Left lobe of liver (tissue), 2 donors: ENCODE measurements at places on chromosomes 11 and 22.
A peak's percentile ranks its signal among the peaks of the same experiment; 100 is the strongest.

DNA sequence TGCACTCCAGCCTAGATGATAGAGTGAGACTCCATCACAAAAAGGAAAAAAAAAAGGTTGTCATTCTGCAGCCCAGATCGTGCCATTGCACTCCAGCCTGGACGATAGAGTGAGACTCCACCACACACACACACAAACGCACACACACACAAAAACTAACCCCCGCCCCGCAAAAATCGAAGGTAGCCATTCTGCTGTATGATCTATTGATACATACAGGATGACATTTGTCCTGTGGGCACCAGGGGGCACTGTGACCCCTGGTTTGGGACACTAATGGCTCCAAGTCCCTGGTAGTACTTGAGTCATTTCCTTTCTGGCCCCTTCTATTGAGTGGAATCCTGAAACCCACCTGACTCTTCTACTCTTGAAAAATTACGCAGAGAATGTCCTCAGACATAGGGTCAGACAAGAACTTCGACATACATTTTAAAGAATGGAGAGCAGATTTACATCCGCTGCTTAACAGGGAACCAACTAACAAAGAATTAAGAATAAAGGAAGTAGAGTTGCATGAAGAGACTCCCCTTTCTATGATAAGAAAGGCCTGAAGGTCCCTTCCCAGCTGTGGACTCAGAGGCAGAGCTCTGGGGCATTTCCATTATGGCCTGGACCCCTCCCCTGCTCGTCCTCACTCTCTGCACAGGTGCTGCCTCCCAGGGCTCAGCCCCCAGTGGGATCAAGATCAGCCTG, 35.0 kb upstream of the PRAME start:
- no peak for DNase-seq

- no peak for DNase-seq
These were observed 339.2 kb downstream of the TENM4 start for GRCh38 chr11:79101656-79102055.

- DNase-seq, result no peak
These were observed 25.9 kb upstream of the GRAMD4 start for GRCh38 chr22:46593996-46594946.

DNA sequence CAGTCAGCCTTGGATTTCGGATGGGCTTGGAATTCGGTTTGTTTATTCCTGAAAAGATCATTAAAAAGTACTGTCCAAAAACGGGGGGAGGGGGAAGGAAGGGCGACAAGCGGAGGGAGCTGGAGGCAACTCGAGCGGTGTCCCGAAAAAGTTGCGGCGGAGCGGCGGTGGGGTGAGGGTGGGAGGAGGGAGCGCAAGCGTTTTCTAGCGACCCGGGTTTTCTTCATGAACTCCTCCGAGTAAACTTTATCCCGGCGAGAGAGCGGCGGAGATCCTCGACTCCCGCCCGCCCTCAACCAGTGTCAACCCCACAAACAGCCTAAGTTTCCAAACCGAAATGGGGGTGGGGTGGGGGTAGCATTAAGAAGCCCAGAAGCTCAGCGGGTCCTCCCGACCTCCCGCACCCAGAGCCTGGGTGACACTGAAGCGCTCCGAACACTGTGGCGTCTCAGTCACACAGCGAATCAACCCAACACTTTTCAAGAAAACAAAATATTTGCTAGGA, 133.0 kb upstream of the C11orf58 start:
- DNase-seq, result peak; percentile 59

GRCh38 chr11:111305876-111306275, 7.5 kb downstream of the POU2AF3 start:
- DNase-seq, result no peak

DNA sequence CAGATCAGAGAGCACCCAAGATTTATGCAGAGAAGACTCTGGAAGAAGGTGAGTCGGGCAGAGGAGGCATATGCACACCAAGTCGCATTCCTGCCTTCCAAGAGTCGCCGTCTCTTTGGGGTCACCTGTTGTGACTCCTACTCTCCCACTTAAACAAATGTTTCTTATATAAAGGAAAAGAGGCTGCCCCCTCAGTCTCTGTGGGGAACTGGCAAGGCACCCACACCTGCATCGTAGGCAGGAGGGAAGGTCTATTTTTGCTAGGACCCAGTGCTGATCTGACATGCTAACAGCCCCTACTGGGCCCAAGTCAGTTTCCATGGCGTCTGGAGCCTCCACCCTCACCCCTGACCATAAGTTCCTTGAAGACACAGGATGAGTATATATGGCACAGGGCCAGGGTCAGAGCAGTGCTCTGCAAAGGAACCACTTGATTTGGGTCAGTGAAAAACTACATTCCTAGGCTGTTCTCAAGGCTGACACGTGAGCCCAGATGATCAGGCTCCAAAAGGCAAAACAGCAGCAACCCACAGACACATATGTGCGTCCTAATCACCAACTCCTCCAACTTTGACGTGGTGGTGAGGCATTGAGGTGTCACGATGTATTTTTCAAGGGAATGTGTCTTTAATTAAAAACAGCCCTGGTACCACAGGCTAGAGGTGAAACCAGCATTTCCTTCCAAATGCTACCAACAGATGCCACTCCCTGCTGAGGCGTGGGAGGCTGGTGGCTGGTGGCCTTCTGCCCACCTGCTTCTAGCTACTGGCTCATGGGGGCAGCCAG, 55.6 kb upstream of the CSNK2A3 start:
- no peak for DNase-seq

DNA sequence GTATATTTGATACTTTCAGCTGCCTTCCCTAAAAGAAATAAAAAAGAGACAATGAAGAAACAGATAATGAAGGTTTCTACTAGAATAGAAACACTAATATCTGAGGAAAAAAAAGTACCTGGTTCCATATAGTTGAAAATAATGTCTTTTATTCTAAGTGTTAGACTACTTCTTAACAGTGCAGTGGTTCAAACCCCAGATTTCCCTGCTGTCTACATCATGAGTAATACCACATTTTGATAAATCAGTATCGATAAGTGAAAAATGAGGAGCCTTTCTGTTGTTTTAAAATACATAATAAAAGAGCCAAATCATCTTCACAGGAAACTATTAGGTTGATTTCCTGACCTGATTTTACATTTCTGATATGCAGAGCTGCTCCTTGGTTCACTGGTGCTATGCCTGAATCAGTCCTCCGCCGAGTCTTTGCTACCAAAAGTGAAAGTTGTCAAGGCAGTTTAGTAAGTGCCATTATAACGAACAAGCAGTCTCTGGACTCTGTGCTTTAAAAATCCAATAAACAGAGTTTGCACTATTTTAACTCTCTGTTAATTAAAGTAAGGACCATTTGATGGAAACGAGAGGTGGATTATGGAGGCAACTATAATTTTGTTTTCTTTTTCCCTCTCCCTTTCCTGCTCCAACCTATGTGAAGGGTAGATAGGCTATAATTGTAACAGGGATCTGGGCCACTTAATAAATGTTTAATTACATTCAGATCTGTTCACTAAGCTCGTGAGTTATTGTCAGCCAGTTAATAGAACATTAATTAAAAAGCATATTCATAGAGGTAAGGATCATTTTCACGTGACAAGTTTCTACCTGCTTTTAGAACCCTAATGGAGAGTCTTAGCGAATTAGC, 724.5 kb upstream of the RAG2 start:
- DNase-seq, result peak; percentile 47

DNA sequence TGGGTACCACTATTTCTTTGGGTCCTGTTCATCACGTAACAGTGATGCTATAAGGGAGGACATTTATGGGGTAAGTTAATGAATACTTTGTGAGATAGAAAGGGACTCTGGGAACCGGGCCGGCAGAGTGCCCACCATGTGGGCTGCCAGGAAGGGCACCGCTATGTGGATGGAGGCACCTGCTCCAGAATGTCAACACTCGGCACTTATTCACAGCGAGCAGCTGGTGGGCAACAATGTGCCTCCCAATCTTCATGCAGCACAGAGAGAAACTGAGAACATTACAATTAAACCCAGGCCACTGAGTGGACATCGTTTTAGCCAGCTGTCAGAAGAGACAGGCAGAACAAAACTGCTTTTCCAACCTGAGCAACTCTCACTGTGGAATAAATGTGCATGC, 15.8 kb upstream of the ELFN2 start:
- no peak for DNase-seq
